ENCODE measurements at places on chromosomes 13 and 19.

GRCh38 chr13:30845297-30846214, 60.5 kb upstream of the MEDAG start:
- no peak for DNase-seq

- no peak for DNase-seq
Observed at GRCh38 chr19:38049105-38049649, 142.2 kb downstream of the SIPA1L3 start.

- DNase-seq: no peak
Observed at GRCh38 chr19:34985249-34986022, 14.7 kb upstream of the GRAMD1A start.

- DNase-seq: no peak
Observed at GRCh38 chr19:17391371-17392151, 2.4 kb downstream of the CCDC194 start.

DNA sequence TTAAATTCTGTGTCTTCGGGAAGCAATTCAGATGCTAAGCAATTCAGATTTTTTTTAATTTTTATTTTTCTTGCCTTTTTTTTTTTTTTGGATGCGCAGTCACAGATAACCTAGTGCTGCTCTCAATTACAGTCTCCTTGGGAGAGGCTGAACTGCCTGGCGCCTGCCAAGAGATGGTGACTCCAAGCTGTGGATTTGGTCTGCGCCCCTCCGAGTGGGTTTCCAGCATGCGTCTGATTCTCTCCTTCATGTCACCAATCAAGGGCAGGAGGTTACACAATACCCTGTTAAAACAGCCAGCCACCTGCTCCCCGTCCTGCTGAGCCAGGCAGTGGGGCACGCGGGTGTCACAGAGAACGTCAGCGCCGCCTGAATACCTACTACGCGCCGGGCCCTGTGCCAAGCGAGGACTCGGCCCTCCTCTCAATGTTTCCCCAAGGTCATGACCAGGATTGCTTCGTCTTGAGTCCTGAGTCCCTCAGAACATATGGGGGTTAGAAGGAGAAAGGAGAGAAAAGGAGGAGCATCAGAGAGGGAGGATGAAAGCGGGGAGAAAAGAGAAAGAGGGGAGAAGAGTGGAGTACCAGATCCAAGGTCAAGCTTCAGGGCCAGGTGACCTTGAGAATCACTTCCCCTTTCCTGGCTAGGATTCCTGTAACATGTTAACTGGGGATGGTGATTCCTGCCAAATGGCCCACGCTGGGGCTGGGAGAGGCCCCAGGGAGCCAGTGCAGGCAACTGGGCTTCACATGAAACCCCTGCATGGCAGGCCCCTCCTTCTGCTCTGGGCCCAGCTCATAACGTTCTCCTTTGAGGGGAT, 213.6 kb downstream of the URI1 start:
- no peak for DNase-seq

GRCh38 chr13:83057119-83057518, 825.2 kb downstream of the SLITRK1 start:
- no peak for DNase-seq

DNA sequence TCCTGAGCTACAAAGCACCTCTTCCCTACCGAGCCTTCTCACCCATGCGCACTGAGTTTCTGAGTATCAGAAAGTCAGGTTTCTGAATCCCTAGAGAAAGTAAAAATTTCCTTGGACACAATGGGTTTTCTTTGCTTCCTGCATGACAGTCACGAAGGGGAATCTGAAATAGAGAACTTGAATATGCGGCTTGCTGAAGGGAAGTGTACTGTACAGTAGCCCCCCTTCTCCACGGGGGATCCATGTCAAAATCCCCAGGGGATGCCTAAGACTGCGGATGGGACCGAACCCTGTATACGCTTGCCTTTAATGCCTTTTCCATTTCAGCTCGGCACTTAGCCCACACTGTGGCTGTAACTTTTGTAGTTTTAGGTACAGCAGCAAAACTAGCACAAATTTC, 107.9 kb downstream of the GGACT start:
- no peak for DNase-seq

DNA sequence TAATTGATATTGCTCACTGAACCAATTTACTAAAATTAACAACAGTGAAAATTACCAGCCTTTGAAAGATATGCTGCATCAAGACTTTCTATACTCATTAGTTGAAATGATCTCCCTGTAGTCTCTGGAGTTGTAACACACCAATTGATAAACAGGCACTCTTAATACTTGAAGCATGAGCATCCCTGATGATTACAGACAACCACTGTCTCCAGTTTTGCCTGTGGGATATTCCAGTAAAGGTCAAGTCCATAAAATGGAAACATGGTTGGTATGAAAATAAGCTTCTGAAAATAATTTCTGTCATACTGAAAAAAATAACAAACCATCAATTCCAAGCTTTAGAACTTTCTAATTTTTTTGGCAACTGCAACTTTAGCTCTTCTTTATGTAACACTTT, 405.8 kb downstream of the SPRY2 start:
- no peak for DNase-seq

DNA sequence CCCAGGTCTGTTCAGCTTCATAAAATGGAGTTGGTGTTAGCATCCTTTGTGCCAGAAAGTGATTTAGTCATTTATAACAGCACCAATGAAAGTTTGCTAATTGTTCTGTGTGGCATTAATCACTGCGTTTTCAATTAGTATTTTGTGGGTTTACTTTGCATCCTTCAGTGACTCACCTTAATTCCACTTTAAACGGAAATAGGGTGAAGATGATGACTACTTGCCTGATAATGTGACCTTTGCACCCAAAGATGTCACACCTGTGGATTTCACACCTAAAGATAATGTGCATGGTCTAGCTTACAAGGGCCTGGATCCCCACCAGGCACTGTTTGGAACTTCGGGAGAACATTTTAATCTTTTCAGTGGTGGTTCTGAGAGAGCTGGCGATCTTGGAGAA, 15.0 kb downstream of the GPATCH1 start:
- no peak for DNase-seq

DNA sequence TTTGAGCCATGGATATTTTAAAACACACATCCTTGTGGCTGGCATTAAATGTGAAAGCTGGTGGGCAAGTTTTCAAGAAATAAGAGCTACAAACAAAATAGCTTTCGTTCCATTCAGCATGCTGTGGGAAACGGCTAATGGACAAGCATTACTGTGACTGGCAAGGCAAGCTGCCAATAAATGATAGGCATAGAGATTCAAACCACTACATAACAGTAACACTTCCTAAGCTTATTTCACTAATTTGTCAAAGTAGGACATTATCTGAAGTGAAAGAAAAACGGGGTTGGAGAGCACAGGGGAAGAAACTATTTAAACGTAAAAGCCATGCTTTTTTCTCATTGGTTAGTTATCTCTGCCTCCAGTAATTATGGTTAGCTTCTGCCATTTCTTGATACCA, 26.0 kb downstream of the OBI1 start:
- DNase-seq: no peak

GRCh38 chr13:110398564-110399507, 91.8 kb downstream of the COL4A2 start:
- DNase-seq: peak; percentile 95

- DNase-seq: no peak
Observed at GRCh38 chr19:55070466-55071128, 5.1 kb upstream of the EPS8L1 start.

GRCh38 chr19:35034005-35034502, 3.8 kb downstream of the SCN1B start:
- no peak for DNase-seq

GRCh38 chr19:16382775-16383543, 58.3 kb downstream of the KLF2 start:
- DNase-seq: peak; percentile 63

DNA sequence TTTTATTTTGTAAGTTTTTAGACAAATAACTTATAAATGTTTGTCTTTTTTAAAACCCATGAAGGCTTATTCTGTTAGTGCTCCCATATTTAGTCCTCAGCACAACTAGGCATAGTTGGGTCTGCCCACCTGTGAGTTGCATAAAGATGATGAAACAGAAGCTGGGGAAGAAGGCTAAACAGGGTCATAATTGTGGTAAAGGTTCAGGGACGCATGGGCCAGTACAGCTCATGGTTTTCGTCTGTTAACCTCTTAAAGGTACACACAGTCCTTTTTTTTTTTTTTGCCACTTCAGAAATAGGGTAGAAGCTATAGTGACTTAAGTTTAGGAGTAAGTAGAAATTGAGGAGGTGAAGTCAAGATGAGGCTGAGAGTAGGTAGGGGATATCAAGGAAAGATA, 58.3 kb downstream of the TM9SF2 start:
- no peak for DNase-seq

DNA sequence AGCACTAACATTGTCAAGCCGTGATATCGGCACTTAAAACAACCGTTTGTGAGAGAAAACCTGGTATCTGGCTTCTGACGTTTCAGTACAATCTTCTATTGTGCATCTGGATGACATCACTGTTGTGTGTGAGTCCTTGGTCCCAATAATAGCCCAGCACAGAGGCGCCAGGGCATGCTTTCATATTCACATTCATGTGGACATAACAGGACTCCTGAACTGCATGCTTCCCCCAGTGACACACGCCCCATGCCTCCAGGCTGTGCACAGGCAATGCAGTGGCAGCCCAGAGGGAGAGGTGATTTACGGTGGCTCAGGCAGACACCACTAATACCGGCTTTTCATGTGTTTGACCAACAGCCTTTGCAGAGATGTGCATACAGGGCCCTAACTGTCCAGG, 58.1 kb downstream of the MRPL57 start:
- peak; percentile 95 for DNase-seq

DNA sequence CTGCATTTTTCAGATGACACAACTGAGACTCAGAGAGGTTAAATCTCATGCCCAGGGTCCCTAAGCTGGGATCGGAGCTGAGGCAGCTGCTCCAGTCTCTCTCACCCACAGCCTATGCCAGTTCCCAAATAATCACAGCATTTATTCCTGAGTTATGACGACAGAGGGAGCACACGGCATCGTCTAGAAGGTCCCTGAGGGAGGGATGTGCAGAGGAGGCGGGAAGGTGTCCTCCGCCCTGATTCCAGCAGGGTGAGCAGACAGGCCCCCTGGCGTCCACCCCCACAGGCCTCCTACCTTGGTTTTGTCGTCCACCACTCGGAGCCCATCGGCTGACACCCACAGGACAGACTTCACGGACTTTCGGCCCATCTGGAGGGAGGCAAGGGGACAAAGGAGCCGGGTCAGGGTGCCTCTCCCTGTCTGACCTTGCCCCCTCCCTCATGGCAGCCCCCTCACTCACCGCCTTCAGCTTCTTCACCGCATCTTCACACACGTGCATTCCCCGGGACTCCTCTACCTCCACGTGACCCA, 8.0 kb downstream of the NUMBL start:
- DNase-seq: peak; percentile 37

DNA sequence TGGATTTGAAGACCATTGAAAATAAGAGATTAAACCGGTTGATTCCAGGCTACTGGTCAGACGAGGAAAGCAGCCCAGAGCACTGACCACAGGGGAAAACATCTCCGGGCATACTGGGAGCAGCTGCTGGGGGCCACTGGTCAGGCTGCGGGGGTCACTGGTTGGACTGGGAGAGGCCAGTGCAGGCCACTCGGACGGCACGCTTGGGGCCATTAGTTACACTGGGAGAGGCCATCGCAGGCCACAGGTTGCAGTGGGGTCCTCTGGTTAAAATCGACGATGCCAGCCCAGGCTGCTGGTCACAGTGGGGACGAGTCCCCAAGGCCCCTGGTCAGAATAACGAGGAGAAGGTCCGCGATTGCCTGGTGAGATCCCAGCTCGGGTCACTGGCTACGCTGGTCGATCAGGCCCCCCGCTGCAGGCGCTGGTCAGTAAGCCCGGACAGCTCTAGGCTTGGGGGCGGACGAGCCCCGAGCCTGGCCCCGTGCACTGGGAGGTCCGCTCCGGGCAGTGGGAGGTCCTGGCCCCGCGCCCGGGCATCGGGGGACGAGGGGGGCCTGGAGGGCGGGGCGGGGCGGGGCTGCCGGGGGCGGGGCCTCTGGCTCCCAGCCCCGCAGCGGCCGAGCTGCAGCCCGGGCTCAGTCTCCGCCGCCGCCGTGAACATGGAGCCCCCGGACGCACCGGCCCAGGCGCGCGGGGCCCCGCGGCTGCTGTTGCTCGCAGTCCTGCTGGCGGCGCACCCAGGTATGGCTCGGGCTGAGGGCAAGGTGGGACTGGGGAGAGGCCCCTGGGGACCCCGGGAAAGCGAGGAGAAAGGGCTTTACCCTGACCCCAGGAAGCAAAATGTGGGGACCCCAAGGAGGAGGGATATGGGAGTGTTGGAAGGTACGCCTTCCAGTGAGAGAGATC, at the start of gene BCAM:
BCAM (plus strand) TSS at position 641 of the 909 bp plus-strand sequence; CDS start at position 663, 22 bp downstream.
- peak; percentile 27 for DNase-seq

DNA sequence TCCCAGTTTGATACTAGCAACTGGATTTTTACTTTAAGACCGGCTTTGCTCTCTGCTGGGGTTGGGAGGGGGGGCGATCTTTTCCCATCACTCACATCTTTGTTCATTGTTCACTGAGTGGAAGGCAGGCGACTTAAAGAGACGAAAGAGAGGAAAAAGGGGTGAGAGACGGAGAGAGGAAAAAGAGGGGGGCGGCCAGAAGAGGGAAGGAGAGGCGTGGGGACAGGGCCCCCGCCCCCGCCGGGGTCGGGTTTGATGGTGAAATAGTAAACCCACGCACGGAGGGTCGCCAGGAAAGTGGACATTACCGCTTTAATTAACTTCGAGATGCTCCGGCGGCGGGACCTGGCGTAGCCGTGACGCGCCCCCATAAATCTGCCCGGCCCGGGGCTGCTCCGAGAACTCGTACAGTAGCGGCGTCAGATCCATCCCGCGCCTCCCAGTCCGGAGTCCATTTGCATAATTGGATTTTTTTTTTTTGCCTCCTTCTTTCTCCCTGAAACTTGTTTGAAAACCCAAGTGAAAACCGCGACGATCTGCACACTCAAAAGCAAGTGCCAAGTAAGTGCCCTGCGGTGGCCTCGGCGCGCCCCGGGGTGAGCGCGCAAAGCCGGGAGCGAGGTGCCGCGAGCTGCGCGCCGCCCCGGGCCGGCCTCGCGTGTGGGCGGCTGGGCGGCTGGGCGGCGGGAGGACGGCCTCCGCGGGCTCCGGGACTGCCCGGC, 143.9 kb upstream of the ZNF536 start:
- no peak for DNase-seq

GRCh38 chr19:45827459-45828093, 12.5 kb upstream of the RSPH6A start:
- no peak for DNase-seq

DNA sequence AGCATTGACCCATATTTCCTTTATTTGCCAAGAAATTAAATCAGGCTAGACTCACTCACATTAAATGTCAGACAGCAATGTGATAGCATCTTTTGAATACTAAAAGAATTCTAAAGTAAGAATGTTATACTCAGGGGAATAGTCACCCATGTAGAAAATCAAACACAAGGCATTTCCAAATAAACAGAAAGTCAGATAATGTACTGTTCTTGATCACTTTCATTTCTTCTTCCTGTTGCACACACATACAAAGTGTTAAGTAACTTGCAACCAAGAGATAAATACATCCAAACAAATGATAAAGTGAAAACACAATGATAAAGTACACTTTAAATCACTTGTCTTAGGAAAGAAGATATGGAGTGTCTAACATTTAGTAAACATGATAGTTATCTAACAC, 1366.6 kb upstream of the MIR17HG start:
- no peak for DNase-seq

GRCh38 chr13:60869941-60870613, 473.1 kb downstream of the TDRD3 start:
- DNase-seq: no peak
